Stimulated activated naive CD8-positive, alpha-beta T cell treated with anti-CD3 and anti-CD28 coated beads, Interleukin-15, Interleukin-2, amounts not matched to agents 100 U/mL and 50 U/mL, for 24 hours (primary cell): ENCODE measurements at places on chromosomes 7 and 10.

GRCh38 chr7:36784991-36785940, 61.0 kb upstream of the AOAH start:
- peak; percentile 59 for DNase-seq

DNA sequence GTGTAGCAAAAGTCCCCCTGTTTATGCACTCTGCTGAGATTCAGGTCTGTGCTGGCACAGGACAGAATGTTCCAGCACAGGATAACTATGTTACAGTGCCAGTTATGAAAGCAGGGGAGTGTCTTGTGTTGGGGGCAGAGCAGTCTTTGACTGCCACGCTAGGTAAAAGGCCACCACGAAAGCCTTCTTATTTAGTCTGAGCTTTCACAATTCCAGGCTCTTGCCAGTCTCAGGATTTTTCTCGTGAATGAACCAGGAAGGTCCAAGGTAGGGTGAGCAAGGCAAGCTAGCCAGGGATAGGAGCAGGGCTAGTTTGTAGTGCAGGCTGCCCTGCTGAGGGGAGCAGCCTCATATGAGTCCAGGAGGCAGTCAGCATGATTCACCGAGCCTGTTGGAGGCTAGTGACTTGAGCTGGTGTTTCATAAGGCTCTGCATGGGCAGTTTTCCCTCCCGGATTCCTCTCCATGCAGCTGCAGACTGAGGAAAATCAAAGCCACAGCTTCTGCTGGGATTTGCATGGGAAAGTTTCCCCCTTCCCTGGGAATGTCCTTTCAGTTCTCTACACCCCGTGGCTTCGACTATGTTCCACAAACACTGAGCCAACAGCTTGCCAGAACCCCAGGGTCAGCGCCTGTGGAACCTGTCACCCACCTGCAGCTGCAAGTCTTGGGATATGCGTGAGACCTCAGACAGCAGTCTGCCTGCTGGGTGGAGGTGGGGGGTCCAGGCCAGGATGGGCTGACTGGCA, 112.3 kb downstream of the JCAD start:
- DNase-seq, result no peak

GRCh38 chr10:77027576-77027975, 610.0 kb downstream of the KCNMA1 start:
- no peak for DNase-seq

DNA sequence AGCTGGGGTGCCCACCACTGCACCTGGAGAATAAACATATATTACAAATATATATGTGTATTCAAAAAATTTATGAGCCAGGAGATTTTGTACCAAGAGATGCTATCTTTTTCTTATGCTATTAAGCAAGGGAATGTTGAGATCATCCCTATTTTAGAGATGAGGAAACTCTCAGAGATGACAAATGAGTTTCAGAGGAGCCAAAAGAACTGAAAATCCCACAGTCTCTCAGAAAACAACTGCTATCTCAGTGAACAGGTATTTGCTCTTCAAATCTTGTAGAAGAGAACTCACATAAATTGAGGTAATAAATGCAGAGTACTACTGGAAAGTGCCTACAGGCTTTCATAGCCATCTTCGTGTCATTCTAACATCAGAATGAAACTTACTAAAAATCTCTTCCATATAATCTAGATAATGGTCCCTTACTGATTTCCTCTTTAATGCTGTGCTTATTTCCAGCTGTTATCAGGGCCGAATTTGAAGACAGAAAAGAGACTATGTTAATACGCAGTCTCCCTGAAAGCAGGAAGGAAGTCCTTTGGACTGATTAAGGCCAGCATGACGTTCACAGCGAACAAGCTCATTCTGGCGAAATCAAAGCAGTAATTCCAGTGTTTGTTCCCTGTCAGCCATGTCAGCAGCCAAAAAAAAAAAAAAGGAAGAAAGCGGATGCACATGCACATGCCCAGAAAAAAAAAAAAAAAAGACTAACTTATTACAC, 29.4 kb upstream of the ANAPC16 start:
- no peak for DNase-seq

DNA sequence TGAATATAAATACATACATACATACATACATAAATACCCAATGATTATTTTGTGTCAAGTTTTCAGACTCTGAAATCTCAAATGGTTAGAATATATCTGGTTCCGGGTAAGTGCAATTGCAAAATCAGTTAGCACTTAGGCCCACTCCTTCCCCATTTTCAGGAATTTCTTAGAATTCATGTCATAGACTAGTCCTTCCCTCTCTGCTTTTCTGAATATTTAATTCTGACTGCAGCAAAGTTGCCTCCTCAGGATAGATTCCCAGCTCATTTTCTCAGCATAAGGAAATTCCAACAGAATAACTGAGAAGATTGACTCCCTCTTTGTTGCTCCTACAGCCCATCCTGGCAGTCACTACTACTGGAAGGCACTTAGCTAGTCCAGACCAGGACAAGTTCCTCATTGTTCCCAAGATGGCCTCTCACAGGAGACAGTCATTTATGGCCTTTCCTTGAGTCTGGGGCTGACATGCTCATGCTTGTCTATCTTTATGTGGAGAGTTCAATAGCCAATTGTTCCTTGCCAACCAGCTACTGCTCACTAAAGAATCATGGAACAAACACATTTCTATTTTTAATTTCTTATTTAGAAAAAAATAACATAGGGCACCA, 142.9 kb upstream of the ITGB1 start:
- DNase-seq, result no peak
